ENCODE measurements at places on chromosomes 2 and 18.

DNA sequence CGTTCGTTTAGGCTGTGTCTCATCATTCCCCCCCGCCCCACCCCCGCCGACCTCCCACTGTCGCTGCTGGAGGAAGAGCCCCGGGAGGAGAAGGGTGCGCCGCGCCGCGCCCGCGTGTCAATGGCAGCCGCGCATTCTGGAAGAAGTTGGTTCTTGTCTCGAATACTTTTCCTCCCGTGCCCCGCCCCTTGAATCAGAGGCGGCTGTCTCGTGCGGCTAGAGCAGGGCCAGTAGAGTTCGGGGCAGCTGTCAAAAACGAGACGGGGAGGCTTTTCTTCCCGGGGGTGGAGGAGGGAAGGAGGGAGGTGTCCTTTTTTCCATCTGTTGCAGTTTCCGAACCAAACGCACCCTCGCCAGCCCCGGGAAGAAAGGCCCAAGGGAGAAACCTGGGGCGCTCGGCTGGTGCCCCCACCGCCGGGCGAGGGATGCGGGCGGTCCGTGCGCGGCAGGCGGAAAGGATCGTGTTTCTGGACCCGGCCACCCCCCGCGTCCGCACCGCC, 410 bp upstream of the TGIF1 start:
- peak; percentile 79 for DNase-seq

DNA sequence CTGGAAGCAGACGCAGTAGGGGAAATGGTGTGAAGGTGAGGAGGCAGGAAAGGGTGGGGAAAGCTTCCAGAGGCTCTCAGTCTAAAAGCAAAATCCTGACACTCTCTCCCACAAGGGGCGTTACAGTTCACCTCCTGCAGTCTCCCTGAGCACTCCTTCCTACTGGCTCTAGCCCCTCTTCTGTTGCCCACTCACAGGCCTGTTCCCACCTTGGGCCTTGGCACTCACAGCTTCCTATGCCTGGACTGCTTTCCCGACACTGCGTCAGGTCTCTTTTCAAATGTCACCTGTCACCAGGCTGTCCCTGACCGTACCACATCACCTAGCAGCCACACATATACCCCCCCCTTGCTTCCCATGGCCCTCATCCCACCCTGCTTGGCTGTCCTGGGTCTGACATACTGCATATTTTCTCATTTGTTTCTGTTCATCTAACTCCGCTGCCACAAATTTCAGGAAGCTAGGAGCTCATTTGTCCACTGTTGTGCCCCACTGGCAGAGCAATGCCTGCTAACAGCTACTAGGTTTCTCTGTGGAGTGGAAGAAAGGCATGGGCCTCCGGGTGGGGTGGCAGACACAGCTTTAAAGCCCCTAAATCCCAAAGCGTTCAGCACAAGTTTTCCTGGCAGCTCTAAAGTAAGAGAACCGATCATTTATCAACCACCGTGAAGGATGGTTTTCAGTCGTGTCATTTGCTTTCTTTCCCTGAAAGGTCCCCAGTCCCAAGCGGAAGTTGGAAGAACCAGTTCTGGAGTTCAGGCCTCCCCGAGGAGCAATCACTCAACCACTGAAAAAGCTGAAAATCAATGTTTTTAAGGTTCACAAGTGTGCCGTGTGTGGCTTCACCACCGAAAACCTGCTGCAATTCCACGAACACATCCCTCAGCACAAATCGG, 118.8 kb downstream of the ZNF532 start:
- DNase-seq: no peak

- DNase-seq: peak; percentile 67
These were observed 165.9 kb upstream of the ID2 start for GRCh38 chr2:8515864-8516533.

GRCh38 chr2:85255813-85256594, 71.8 kb downstream of the TGOLN2 start:
- peak; percentile 95 for DNase-seq

- DNase-seq: no peak
These were observed 3.4 kb downstream of the SERPINB2 start for GRCh38 chr18:63890950-63891304.

DNA sequence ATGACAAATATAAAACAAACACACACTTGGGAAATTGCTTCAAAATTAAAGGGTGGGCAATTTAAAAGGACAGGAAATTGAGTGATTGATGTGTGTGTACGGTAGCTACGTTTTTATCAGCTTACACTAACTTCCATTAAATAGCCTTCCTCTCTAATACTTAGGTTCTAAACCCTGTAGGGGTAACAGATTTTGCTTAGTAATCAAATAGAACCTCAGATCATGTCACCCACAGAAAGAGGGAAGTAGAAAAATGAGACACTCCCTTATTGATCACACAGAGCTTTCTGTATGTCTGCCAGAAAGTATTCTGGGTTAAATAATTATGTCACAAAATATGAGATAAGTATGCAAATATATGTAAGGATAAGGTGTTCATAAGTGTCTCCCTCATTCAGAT, 93.3 kb downstream of the ICA1L start:
- DNase-seq: no peak

DNA sequence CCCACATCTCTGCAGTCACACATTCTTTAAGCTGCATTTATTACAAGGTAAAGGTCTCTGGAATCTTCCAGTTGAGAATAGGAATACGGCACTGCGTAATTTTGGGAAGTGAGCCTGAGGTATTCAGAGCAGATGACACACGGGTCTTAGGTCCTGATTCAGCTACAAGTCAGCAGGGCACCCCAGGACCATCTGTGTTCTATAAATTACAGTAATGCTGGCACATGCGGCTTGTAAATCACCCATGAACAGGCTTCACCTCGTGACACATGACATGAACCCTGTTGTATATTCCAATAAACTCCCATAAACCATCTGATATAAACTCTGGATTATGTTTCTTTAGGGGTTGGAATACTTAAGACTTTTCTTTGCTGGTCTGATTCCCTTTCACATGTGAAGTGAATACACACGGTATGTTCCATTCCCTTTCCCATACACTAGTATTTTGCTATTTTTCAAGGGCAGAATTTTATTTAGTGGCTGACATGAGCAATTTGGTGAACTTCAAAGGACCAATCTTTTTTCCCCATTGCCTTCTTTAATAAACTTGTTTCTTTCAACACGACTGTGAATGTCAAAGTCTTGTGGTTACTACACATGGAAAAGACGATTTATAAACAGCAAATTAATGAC, 298.6 kb downstream of the MEIS1 start:
- no peak for DNase-seq

GRCh38 chr2:57100436-57100835, 916.6 kb downstream of the CCDC85A start:
- no peak for DNase-seq

DNA sequence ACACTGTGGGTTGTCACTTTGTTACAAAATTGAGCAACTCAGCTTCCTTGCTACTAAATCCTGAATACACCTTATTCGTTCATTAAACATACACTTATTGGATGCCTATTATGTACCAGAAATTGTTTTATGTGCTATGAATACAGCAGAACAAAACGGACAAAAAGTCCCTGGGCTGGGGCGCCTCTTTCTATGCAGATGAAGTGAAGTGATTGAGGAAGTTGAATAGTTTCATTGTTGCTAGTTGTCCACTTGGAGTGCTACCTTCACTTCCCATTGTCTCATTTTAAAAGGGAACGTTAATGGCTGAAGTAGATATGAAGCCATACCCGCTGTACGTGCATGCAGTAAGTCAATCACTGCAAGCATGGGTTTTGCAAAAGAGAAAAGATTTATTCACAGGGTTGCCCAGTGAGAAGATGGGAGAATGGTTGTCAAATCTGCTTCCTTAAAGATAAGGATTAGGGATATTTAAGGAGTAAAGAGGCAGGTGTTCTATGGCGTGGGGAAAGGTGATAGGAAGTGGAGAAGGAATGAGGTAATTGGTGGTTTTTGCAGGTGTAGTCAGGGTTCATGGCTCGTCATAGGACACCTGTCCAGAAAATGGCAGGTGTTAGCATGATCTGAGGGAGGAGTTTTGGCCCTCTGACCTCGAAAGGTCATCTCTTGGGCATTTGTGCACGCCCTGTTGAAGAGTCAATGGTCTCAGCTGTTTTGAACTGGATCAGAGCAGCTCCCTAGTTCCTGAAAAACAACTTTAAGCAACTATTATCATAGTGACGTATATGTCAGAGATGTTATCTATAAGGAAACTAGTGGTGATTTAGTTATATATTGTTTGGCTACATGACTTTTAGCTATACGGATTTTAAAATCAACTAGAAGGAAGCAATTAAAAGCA, 23.5 kb downstream of the TRPM8 start:
- DNase-seq: no peak

DNA sequence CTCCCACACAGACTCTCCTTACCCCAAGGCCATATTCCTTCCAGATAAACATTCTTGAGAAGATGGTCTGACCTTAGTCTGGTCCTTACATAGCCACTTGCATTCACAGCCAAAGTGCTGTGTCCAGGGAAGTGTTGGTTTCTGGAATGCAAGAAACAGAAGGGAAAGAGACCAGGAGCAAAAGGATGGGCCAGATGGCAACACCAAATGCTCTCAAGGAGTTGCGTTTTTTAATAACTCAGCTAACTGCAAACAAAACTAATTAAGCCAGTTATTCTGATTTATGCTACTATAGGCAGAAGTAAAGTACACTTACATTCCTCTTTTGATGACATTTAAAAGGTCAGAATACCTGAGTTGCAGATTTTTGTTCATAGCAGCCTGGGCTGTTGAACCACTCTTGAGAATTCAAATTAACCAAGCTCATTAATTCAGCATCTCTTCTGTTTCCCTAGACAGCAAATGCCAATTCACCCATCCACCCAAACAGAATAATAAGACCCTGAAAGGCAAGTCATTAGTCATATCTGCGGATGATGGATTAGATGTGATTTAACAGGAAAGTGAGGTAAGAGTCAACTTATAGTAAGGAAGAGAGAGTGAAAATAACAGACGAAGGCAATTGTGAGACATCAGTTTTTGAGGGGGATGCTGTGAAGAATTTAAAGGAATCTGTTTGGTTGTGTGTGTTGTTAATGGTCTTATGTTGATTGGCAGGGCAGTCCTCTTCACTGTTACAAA, 18.8 kb downstream of the CCDC85A start:
- no peak for DNase-seq

DNA sequence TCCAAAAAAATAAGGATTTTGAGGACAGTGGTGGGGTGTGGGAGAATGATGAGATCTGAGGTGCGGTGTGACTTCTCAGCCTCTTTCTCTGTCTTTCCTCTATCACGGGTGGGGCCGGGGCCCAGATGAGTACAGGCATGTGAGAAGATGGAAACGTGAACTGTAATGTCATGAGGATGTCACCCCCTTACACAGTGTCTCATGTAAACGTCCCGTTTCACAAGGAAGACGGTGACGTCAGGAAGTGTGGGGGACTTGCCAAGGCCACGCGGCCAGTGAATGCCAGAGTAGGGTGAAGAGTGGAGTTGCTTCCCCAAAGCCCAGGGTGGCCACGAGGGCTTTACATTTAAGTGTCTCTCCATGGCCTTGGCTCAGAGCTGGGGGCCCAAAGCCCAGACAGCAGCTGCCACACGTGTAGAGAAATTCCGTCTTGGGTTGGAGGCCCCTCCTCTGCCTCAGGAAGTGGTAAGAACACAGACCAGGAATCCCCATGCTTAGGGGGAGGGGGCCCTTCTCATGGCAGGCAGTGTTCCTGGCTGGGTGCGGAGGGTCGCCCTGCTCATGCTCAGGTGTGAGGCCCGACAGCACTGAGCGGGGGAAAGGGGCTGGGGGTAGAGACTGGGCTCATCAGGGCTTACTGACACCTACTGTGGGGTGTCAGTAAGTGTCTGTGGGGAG, 80.9 kb upstream of the SMAD7 start:
- DNase-seq: no peak

GRCh38 chr18:75360941-75361340, 66.6 kb downstream of the SMIM21 start:
- DNase-seq: no peak

DNA sequence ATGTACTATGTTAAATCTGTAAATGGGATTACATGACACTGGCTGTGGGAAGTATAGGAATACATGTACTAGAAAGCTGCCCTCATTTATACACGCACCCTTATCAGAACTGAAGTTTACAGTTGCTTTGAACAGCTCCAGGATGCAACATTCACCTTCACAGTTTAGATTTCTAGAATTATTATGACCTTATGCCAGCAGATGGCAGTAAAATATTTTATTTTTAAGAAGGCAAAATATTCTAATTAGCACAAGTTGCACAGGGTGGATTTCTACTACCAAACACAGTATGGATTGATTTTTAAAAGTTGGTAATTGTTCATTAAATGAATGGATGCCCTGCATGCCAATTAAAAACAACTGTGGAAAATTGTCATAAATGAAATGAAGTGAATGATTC, 670.4 kb downstream of the KCNJ3 start:
- DNase-seq: no peak

- no peak for DNase-seq
These were observed 90.2 kb downstream of the PXDN start for GRCh38 chr2:1653956-1654695.

All from Caco-2 (cell line).